ENCODE measurements at places on chromosomes 6 and 20.

DNA sequence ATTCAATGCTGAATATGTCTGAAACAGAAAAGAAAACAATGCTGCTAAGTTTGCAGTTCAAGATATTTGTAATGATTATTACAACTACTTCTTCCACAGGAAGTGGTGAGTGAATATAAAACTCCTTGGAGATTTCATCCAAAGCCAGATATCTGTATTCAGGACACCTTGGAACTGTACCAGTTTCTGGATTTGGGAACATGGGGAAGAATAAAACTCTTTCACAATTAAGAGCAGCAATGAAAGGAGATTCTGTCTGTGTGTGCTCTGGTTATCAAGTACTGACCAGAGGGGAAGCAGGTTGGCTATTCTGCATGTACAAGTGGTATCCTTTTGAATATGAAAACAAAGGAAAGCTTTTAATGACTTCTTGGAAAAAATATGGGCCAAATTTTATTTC lies 21.1 kb downstream of the ELOVL2 start:
- H3K4me1 ChIP-seq = no peaks in the 10 kb centered on the region
- H3K27ac ChIP-seq = no peak overlapping the region
- no peak for DNase-seq
- no peak overlapping the region for H3K4me3 ChIP-seq

DNA sequence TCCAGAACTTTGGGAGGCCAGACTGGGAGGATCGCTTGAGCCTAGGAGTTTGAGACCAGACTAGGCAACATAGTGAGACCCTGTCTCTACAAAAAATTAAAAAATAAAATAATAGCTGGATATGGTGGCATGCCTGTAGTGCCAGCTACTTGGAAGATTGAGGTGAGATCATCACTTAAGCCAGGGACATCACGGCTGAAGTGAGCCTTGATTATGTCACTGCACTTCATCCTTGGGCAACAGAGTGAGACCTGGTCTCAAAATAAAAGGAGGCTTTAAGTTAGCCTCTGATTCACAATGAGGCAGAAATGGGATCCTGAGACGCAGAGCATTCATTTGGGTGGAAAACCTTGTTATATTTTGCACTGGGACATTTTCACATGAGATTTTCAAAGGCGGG lies 57.0 kb downstream of the TULP4 start:
- no peak overlapping the region for H3K27ac ChIP-seq
- no peak for DNase-seq

DNA sequence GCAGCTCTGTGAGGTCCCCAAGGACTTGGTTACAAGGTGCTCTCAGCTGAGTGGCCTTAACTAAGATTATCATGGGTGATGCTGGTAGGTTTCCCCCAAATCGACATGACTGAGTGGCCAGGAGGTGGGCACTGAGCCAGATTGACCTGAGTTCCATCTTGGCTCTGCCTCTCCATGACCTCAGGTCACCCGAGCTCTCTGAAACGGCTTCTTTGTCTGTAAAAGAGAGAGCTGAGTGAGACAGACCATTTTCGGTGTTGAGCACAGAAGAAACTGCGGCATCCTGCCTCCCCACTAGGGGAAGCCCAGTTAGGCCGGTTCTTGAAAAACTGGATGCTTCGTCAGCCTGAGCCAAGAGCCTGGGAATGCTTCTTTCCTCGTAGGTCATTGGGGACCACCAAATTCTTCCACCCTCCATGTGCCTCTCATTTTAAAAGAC lies 14.1 kb upstream of the STX16 start:
- peak; percentile 32 for DNase-seq
- H3K4me3 ChIP-seq = no peak overlapping the region
- H3K4me1 ChIP-seq = no peaks in the 10 kb centered on the region

- no peak overlapping the region for H3K4me3 ChIP-seq
- no peak overlapping the region for H3K27ac ChIP-seq
- H3K36me3 ChIP-seq = no peaks in the 10 kb centered on the region
- no peaks in the 10 kb centered on the region for H3K27me3 ChIP-seq
Measured at GRCh38 chr6:126792340-126793085, 326.0 kb upstream of the RSPO3 start.

- no peak overlapping the region for H3K4me3 ChIP-seq
- H3K36me3 ChIP-seq = no peaks in the 10 kb centered on the region
- H3K4me1 ChIP-seq = no peaks in the 10 kb centered on the region
- peaks cover 9% of the 10 kb centered on the region for H3K27me3 ChIP-seq
- no peak overlapping the region for H3K27ac ChIP-seq
Measured at GRCh38 chr20:725491-725890, 42.8 kb downstream of the SLC52A3 start.

- no peaks in the 10 kb centered on the region for H3K27me3 ChIP-seq
- H3K4me3 ChIP-seq = no peak overlapping the region
- DNase-seq = no peak
- H3K4me1 ChIP-seq = peaks cover 21% of the 10 kb centered on the region
- H3K36me3 ChIP-seq = no peaks in the 10 kb centered on the region
- H3K27ac ChIP-seq = peak overlapping the region; percentile 79
Measured at GRCh38 chr20:10132387-10132786, 86.2 kb upstream of the SNAP25 start.

DNA sequence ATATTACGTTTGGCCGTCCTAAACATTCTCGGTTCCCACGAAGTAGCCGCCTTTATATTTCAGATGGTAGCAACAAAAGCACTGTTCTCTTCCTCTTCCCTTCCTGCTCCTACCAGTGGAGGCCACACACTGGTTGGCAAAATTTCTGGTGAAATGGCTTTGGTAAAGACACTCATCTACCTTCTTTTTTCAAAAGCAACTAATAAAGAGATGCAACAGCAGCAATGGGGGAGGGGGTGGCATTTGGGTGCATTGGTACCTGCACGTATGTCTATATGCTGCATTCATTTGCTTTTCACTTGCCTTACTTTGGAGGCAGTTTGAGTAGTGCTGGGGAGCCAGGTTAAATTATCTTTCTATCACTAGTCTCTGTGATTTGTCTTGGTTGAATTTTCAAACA lies 6.0 kb downstream of the POU3F2 start:
- H3K36me3 ChIP-seq = no peaks in the 10 kb centered on the region
- H3K4me1 ChIP-seq = peaks cover 7% of the 10 kb centered on the region
- DNase-seq = no peak
- H3K4me3 ChIP-seq = no peak overlapping the region
- no peak overlapping the region for H3K27ac ChIP-seq

DNA sequence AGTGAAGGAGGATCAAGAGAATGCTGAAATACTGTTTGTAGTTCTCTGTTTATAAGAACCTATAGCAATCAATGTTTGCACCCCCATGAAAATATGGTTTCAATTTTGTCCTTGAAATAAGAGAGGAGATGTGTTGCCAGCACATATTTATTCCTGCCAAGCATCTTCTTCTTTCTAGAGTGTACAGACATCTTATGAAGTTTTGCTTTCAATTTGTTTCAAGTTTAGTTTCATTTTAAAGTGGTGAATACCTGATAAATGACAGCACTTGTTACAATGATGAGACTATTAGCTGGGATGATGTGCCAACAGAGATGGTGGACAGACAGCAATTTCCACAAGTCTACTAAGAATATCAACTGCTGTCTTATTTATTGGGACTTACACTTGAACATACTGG lies 39.2 kb upstream of the CENPW start:
- no peak overlapping the region for H3K4me3 ChIP-seq
- no peak for DNase-seq
- no peaks in the 10 kb centered on the region for H3K27me3 ChIP-seq
- H3K27ac ChIP-seq = no peak overlapping the region

- no peak for DNase-seq
- no peaks in the 10 kb centered on the region for H3K27me3 ChIP-seq
- H3K4me3 ChIP-seq = no peak overlapping the region
- no peak overlapping the region for H3K27ac ChIP-seq
- H3K36me3 ChIP-seq = no peaks in the 10 kb centered on the region
Measured at GRCh38 chr20:61447952-61448351, 195.9 kb downstream of the CDH4 start.

DNA sequence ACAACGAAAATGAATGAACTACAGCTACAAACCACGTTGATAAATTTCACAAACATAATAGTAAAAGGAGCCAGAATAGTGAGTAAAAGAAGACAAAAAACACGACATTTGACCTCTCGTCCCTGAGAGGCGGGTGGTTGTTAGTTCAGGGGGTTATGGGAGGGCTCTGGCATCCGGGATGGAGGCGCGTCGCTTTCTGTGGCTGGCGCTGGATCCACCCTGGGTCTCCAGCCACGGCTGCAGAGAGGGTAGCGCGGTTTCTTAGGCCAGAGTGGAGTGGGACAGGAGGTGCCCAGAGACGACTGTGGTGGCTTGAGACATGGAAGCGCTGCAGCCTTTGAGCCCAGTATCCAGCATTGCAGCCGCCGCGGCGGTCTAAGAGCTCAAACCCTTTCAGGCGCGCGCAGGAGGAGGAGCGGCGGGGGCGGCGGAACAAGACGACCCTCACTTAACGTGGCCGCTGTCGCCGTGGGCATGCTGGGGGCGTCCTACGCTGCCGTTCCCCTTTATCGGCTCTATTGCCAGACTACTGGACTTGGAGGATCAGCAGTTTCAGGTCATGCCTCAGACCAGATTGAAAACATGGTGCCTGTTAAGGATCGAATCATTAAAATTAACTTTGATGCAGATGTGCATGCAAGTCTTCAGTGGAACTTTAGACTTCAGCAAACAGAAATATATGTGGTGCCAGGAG lies 3.7 kb upstream of the ZSCAN23 start:
- H3K4me1 ChIP-seq = no peaks in the 10 kb centered on the region
- peak overlapping the region; percentile 78 for H3K4me3 ChIP-seq
- H3K27me3 ChIP-seq = no peaks in the 10 kb centered on the region
- H3K27ac ChIP-seq = no peak overlapping the region
- no peak for DNase-seq

DNA sequence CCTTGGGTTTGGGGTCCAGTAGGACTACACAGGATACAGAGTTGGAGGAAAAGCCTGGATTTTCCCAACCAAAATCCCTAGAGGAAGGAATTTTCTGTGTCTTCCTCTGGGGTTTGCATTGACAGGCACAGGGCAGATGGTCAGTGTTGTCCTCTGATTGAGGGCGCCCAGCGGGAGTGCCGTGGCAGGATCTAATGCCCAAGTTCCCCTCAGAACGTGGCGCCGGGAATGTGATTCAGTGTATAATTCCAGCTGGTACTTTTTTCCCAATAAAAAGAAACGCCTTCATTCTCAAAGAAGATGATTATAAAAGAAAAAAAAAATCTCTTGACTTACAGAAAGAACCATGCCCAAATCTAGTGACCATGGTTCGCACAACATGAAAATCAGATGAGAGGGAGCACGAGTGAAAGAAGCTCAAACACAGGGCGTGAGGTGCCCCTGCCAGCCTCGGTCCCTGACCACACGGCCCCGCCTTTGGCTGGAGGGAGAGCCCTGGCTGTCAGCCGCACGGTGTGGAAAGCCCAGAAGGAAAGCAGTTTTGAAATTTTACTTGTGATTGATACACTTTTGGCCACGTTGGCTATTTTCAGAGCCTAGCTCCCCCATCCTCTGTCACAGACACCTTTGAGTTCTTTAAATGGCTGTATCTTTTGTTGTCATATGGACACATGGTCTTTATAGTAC lies 31.6 kb downstream of the VEGFA start:
- no peak for DNase-seq
- no peaks in the 10 kb centered on the region for H3K27me3 ChIP-seq
- no peak overlapping the region for H3K27ac ChIP-seq
- H3K36me3 ChIP-seq = no peaks in the 10 kb centered on the region
- H3K4me3 ChIP-seq = no peak overlapping the region

GRCh38 chr6:57064809-57065208 lies 18.3 kb downstream of the KIAA1586 start:
- H3K36me3 ChIP-seq = peaks cover 12% of the 10 kb centered on the region
- peak; percentile 26 for DNase-seq
- H3K4me3 ChIP-seq = no peak overlapping the region
- peaks cover 4% of the 10 kb centered on the region for H3K4me1 ChIP-seq

DNA sequence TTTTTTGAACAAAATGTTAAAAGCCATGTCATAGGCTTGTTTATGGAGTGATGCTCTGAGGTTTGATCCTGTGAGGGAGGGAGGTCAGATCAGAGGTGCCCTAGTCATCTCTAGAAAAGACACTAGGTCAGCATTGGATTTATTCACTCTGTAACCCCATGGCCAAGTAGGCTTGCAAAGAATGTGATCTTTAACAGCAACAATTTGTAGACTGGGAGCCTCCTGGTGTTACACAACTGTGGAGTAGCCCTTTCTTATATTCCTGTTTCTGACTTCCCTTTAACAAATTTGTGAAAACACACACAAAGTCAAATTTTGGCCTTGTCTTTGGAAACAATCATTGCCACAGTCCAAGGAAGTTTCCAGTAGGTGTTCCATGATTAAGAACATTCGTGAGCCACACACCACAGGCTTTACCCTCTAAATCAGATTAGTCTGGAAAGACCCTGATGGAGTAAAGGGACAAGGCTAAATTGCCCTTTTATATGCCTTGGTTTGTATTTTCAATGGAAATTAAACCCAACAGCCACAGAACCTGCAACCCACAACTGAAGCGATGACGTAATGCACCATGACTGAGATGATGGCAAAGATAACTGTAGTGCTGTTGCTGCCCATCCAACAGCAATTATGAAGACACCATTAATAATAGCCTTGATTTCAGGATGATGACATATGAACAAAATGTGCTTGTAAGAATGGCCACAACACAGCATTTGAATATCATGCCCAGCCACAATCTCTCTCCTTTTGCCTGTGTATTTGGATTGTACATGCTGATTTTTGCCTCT lies 22.1 kb downstream of the SCP2D1 start:
- no peak overlapping the region for H3K4me3 ChIP-seq
- DNase-seq = peak; percentile 4
- no peaks in the 10 kb centered on the region for H3K4me1 ChIP-seq
- H3K27ac ChIP-seq = no peak overlapping the region
- no peaks in the 10 kb centered on the region for H3K36me3 ChIP-seq

DNA sequence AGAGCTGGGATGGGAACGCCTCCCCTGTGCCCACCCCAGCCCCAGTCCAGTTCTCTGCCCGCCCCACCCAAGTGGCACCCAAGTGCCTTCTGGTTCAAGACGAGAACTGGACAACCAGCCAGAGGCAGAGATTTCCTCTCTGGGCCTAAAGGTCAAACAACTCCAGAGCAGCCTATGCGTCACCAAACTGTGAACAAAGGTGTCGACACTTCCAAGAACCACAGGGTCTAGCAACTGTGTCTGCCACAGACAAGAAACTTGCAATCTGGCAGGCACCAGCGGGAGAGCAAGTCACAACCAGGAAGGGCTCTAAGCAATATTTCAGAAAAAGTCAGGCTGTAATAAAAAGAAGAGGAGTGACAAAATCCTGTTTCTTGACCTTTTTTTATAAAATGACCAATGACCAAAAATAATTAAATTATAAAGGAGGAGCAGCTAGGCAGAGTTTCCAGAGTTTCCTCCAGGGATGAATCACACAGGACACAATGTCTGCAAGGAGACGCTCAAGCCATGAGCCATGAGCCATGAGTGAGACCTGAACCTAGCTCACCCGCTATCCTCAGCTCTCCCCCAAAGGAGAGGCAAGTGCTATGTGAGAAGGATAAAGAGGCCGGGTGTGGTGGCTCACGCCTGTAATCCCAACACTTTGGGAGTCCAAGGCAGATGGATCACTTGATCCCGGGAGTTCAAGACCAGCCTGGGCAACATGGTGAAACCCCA lies 11.1 kb downstream of the EDEM2 start:
- H3K27ac ChIP-seq = no peak overlapping the region
- H3K4me3 ChIP-seq = no peak overlapping the region
- DNase-seq = peak; percentile 33
- no peaks in the 10 kb centered on the region for H3K27me3 ChIP-seq
- H3K4me1 ChIP-seq = peaks cover 3% of the 10 kb centered on the region

GRCh38 chr6:42177514-42178364 lies 4.6 kb downstream of the GUCA1A start:
- H3K27ac ChIP-seq = no peak overlapping the region
- peaks cover 17% of the 10 kb centered on the region for H3K4me1 ChIP-seq
- DNase-seq = no peak
- no peaks in the 10 kb centered on the region for H3K27me3 ChIP-seq

GRCh38 chr6:159931846-159932245 lies 37.0 kb upstream of the IGF2R start:
- no peaks in the 10 kb centered on the region for H3K4me1 ChIP-seq
- no peaks in the 10 kb centered on the region for H3K36me3 ChIP-seq
- no peak overlapping the region for H3K27ac ChIP-seq
- H3K4me3 ChIP-seq = no peak overlapping the region
- no peaks in the 10 kb centered on the region for H3K27me3 ChIP-seq

All from trophoblast cell (in vitro differentiated cells and primary cell).